Activated T-helper 1 cell treated with Interleukin-2 at 50 U/mL for 16 hours (primary cell): ENCODE measurements at places on chromosomes 3 and 15.

- DNase-seq: no peak
Measured at GRCh38 chr15:77446840-77447390, 26.2 kb downstream of the HMG20A start.

DNA sequence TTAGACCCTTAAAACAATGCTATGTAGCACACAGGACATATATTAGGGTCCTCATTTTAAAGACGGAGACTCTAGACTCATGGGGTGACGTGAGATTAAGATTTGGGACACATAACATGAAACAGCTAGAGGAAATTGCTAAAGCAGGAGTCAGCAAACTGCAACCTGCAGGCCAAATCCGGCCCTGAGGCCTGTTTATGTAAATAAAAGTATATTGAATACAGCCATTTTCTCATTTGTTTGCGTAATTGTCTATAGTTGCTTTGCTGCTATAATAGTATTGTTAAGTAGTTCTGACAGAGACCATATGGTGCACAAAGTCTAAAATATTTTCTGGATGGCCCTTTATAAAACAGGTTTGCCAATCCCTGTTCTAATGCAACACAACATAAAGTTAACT, 115.5 kb downstream of the TMCO5A start:
- DNase-seq: no peak

DNA sequence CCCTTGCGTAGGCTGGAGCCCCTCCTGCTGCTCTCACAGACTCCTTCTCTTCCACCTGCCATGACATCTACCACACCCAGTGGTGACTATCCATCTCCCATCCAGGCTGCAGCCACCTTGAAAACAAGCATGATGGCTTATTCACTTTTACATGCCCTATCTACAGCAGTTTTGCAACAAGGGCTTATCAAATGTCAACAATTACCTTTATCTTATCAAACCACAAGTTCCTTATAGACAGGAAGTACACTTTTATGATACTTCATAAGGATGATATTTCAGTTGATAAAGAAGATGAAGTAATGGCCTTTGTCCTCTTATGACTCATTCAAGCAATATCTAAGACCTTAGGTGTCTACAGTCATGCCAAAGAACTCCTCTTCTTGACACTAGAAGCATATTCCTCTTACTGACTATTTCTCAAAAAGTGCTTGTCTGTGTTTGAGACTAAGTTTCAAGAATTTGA, 125.3 kb upstream of the SPRED1 start:
- DNase-seq: no peak

DNA sequence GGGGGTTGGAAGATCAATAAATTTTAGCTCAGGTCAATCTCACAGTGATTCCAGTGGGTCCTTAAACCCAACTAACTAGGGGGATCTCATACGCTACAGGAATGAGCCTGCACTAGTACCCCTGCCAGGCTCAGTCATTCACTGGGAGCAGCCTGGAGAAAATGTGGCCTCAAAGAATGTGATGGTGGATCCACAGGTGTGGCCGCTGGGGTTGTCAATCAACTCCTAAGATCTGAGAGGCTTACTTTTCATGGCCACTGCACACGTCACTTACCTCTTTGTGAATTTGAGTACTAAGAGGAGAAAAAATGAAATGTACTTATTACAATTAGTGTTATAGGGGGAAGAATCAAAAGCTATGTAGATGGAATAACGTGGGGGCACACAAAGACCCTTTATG, 17.5 kb upstream of the FNDC3B start:
- no peak for DNase-seq

GRCh38 chr3:153961494-153961893, 159.7 kb upstream of the ARHGEF26 start:
- DNase-seq: no peak

- DNase-seq: no peak
Measured at GRCh38 chr15:32849769-32850668, 132.2 kb downstream of the GREM1 start.

- no peak for DNase-seq
Measured at GRCh38 chr15:72787526-72787925, 4.0 kb upstream of the ADPGK start.

DNA sequence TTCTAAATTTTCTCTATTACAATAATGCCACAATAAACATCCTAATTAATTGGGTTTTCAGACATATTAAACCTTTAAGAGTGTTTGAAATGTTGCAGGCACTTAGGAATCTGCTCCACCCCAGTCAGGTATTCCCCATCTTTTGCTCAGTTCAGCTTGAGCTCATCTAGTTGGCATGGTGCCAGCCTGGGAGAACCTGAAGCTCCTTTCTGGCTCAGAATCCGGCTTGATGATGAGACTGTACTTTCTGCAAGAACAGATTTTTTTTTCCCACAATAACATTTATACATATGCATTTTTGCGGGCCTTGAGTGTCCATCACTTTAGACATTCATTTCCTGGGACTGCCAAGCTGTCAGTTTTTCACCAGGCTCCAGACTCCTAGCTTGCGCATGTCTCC, 7.7 kb upstream of the OXSR1 start:
- no peak for DNase-seq

GRCh38 chr15:53576841-53577240, 182.6 kb downstream of the WDR72 start:
- DNase-seq: no peak

GRCh38 chr15:52710050-52710707, 31.0 kb upstream of the ATOSA start:
- no peak for DNase-seq

- DNase-seq: no peak
Measured at GRCh38 chr15:35150361-35150760, 65.3 kb upstream of the NANOGP8 start.

DNA sequence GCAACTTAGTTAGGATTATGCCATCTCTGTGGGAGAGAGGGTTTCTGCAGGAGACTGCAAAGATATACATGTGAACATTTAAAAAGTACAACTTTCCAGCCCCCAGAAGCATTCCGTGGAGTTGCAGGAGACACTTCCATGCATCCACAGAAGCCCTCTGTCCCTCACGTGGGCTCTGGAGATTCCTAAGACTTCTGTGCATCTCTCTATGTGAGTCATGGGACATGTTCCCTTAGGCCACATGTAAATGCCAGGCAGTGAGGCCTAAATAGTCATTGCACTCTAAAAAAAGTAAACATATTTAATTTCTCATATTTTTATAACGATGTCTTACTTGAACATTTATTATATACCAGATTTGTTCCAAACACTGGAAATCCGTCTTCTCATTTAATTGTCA, 126.5 kb upstream of the ROPN1 start:
- no peak for DNase-seq

- DNase-seq: no peak
Measured at GRCh38 chr15:63264688-63265293, 12.6 kb upstream of the APH1B start.

DNA sequence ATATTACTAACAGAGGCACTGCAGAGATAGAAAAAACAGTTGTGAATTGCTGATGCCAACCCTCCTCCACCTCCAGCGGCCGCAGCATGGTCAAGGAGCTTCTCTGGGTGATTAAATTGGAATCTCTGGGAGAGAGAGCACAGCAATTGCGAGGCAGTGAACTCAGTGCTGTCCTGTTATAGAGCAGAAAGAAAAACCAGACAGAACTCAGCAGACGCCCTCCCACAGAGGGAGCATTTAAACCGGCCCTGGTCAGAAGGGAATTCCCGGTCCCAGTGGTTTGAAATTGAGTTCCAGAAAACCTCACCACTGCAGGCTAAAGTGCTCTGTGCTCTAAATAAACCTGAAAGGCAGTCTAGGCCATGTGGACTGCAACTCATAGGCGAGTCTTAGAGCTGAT, 175.4 kb downstream of the SQOR start:
- no peak for DNase-seq

DNA sequence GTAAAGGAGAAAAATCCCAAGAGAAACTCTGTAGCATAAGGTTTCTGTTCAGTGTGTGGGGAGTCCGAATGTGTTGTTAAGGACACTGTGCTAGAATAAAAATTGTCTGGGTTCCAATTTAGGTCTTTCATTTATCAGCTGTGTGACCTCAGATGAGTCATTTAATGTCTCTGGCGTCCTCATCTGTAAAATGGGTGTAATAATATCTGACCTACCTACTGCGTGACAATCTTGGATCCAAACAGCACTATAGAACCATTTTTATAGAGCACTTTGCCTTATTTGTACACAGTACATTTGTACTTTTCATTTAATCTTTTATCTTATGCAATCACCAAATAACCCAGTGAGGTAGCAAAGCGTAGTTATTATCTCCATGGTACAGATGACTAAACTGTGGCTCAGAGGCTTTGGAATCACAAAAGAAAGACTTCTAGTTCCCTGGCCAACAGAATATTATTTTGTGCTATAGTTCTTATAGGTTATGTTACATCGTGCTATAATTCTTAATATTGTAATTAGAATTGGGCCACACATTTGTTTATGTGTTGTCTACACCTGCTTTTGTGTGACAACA, 46.6 kb upstream of the TNIK start:
- DNase-seq: no peak

GRCh38 chr3:71304684-71305083, 278.8 kb downstream of the FOXP1 start:
- no peak for DNase-seq

- no peak for DNase-seq
Measured at GRCh38 chr3:170553788-170554757, 31.8 kb downstream of the SLC7A14 start.

DNA sequence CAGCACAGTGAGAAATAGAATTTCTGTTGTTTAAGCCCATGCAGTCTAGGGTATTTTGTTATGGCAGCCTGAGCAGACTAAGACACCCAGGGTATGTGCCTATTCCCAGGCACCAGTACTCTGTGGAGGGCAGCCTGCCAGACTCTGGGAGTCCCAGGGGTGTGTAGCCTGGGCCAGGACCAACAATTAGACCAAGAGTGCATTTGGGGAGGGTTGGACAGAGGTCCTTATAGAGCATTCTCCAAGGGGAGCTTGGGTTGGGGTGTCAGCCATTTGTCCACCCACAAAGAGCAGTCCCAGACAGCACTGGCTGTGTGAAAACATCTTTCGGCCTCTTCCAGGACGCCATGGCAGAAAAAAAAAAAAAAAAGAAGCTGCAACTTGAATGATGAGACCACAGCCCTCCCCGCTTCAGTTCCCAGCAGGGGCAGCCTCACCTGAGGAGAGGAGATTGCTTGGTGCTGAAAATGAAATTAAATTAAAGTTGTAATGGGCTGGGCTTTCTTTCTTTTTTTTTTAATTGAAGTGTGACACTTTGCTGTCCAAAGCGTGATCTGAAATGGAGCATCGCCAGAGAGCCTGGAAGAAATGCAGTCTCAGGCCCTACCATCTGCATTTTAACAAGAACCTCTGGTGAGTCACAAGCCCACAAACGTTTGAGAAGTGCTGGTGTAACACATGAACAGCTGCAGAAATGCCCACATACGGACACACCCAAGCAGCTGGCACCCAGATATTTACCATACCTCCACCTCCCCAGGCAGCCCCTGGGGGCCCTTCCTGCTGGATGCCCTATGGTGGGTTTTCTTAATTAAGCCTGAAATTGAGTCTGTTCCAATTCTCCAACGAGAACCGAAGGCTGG, 21.3 kb upstream of the CAV3 start:
- no peak for DNase-seq

DNA sequence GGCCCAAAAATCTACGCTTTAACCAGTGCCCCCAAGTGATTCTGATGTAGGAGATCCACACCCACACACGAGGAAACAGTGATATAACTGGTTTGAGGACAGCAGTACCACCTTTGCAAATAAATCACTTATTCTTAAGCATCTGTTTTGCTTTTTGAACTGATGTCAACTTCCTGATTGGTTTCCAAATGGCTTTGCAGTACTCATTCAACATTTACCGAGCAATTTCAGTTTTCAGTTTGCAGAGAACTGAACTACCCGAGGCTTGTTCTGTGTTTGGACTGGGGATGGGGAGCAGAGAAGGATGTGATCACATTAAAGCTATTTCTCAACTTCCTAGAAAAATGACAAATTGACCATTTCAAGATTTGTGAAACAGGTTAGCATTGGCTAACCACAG, 1.1 kb upstream of the GYG1 start:
- DNase-seq: no peak

GRCh38 chr15:77380033-77380432, 39.9 kb downstream of the PEAK1 start:
- no peak for DNase-seq

- DNase-seq: no peak
Measured at GRCh38 chr3:154602241-154602640, 172.3 kb upstream of the GPR149 start.

GRCh38 chr3:147407498-147408187, 1.3 kb upstream of the ZIC4 start:
- no peak for DNase-seq

GRCh38 chr15:71275566-71276335, 160.5 kb downstream of the THSD4 start:
- DNase-seq: no peak

- DNase-seq: no peak
Measured at GRCh38 chr3:112736386-112736785, 95.4 kb upstream of the CCDC80 start.
